Stimulated activated memory B cell treated with anti-CD40 and anti-IgM and Interleukin-4, amounts not matched to agents 10 μg/mL and 1 μg/mL and 100 μg/mL, for 72 hours (primary cell): ENCODE measurements at places on chromosomes 3 and 15.

DNA sequence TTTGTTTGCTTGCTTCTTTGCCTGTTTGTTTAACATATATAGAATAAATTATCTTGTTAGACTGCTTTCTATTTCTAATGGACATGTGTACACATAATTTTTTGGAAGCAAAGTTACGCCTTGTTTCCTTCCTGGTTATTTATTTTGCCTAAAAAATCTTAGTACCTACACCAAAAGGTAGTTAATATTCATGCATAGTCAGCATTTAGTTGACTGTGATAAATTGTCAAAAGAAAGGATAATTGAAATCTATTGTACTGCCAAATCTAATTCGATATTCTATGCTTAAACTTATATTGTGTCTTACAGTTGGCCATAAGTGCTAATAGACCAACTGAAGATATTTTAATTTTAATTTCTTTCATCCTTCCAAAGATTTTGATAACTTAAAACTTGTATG lies 233.9 kb upstream of the ARL6 start:
- H3K36me3 ChIP-seq = no peaks in the 10 kb centered on the region
- H3K27me3 ChIP-seq = no peaks in the 10 kb centered on the region
- ATAC-seq = no peak
- no peak overlapping the region for H3K27ac ChIP-seq
- no peak overlapping the region for H3K4me3 ChIP-seq

DNA sequence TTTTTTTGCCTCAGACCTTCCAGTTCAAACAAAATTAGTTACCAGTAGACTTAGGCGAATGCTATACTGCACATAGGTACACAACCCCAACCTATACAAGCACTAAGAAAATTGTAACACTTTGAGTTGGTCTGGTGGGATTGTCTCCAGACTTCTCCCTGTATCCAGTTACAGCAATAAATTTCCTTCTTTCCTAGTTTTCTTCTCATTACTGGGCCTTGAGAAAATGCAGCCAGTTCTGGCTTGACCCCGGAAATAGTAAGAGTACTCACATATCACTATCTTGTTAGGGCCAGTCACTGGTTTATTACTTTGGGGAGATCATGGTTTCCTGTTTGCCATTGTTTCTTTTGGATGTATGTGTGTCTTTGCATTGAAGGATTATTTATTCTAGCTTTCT lies 868.4 kb downstream of the DIPK2A start:
- H3K36me3 ChIP-seq = no peaks in the 10 kb centered on the region
- no peak for ATAC-seq
- no peak overlapping the region for H3K27ac ChIP-seq
- no peaks in the 10 kb centered on the region for H3K4me1 ChIP-seq
- no peak overlapping the region for H3K4me3 ChIP-seq
- no peaks in the 10 kb centered on the region for H3K27me3 ChIP-seq

DNA sequence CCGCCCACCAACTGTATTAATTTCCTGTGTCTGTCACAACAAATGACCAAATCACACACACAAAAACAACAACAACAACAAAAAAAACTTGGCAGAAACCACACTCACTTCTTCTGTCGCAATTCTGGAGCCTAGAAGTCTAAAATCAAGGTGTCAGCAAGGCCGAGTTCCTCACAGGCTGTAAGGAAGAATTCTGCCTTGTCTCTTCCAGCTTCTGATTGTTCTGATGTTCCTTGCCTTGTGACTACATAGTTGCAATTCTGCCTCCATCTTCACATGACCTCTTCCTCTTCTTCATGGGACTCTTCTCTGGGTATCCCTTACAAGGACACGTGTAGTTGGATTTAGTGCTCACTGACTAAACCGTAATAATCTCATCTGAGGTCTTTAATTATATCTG lies 61.4 kb downstream of the IL12A start:
- no peak for ATAC-seq
- H3K36me3 ChIP-seq = no peaks in the 10 kb centered on the region
- no peak overlapping the region for H3K27ac ChIP-seq
- no peak overlapping the region for H3K4me3 ChIP-seq

DNA sequence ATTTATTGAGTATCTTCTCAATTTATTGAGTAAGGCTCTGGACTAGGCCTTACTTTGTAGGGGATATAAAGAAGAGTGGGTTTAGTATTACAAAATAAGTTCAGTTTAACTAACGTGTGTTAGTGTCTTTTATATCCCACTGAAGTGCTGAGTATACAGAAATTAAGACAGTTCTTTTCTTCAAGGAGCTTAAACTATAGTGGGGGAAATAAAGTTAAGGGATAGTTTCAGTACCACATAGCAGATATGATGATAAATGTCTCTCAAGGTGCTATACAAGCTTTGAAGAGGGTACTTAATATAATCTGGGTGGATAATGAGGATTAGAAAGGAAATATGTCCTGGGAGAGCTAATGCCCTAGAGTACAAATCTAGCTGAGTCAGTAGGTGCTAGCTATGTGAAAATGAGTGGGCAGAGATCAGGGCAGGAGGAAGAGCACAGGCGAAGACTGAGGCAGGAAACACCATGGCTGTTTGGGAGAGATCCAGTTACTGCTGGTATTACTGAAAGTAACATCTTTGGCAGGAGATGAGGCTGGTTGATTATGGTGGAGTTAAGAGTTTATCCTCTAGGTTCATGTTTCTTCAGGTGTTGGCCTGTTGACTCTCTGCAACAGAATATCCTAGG lies 46.0 kb downstream of the TEX9 start:
- H3K27me3 ChIP-seq = no peaks in the 10 kb centered on the region
- peak overlapping the region; percentile 22 for H3K27ac ChIP-seq
- no peak overlapping the region for H3K4me3 ChIP-seq
- H3K36me3 ChIP-seq = peaks cover 34% of the 10 kb centered on the region
- no peak for ATAC-seq

DNA sequence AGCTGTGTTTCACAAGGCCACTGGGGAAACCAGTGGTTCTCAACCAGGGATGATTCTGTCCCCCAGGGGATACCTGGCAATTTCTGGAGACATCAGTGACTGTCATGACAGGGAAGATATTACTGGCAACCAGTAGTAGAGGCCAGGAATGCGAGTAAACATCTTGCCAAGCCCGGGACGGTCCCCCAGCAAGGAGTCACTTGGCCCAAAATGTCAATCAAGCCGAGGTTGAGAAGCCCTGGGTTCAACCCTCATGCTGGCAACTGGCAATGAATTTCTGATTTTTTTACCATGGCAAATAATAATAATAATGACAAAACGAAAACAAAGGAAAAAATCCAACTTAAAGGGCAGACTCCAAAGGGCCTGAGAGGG lies 65.5 kb upstream of the RPL32 start:
- H3K27ac ChIP-seq = peak overlapping the region; percentile 32
- no peak overlapping the region for H3K4me3 ChIP-seq
- H3K4me1 ChIP-seq = peaks cover 30% of the 10 kb centered on the region
- no peaks in the 10 kb centered on the region for H3K27me3 ChIP-seq

DNA sequence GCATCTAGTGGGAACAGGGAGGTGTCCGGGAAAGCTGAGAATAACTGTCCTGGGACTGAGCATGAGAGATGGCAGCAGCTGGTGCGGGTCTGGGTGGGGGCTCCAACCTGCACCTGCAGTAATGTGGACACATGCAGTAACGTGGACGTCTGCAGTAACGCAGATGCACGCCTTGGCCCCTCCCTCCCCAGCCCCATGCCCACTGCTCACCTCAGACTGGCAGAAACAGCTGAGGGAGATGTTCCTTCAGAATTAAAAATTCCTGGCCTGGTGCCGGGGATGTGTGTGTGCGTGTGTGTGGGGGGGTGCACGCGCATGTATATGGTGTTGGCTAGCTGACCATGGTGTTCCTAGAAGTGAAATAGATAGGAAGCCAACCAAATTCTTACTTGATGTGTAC lies 86.7 kb upstream of the OXTR start:
- ATAC-seq = no peak
- H3K4me3 ChIP-seq = no peak overlapping the region
- H3K27me3 ChIP-seq = no peaks in the 10 kb centered on the region
- no peak overlapping the region for H3K27ac ChIP-seq
- H3K36me3 ChIP-seq = no peaks in the 10 kb centered on the region

GRCh38 chr3:188491276-188491687 lies 337.3 kb downstream of the LPP start:
- H3K4me1 ChIP-seq = peaks cover 41% of the 10 kb centered on the region
- H3K27me3 ChIP-seq = no peaks in the 10 kb centered on the region
- H3K27ac ChIP-seq = peak overlapping the region; percentile 17
- no peak overlapping the region for H3K4me3 ChIP-seq

DNA sequence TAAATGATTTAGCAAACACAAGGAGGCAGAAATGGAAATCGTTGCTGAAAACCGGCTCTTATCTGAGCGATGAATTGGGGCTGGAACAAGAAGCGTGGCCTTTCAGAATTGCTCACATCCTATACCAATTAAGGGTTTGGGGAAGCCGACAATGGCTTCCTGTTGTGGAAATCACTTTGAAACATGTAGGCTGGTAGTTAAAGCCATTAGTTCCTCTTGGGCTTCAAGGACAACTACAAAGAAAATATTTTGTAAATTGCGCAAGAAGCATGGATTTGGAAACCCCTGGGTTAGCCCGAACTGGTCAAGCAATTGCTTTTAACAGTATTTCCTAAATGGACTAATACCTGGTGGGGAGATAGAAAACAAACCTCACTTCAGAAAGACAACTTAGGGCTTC lies 182.4 kb downstream of the ADAMTS9 start:
- no peak for ATAC-seq
- H3K27me3 ChIP-seq = peaks cover 10% of the 10 kb centered on the region
- H3K36me3 ChIP-seq = no peaks in the 10 kb centered on the region
- H3K4me3 ChIP-seq = no peak overlapping the region
